ENCODE measurements at places on chromosomes 5 and 9.

DNA sequence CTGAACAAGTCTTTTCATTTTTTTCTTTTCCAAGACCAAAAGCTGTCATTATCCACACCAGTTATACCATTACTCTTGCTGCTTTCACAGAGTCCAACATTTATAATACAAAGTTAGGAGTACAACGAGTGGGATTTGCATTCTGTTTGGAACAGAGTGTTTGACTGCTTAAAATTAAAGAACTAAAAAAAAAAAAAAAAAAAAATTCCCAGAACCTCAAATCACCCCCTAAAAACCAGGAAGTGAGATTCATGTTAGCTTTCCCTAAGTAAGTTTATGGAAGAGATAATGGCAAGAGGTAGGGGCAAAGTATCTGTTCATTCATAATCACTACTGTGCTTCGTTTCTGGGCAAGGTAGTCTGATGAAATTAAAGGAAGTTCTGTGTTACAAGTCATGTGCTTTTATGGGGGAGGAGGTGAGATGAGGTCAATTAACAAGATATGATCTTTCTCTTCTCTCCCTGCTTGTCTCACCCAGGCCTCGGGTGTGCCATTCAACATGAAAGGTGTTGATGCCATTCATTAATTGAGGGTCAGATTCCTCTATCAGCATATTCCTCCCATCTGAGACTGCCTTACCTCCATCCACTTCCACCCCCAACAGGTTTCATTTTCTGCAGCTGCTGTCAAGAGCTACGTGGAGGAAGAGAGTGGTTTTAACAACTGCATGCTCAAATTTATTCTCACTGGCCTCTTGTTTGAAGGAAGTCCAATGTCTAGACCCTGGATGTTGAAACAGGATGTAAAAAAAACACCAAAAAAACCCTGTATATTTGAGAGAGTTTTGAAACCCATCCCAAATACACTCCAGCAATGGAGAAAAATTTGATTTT, 58.1 kb downstream of the MARCHF3 start:
- no peak for DNase-seq

DNA sequence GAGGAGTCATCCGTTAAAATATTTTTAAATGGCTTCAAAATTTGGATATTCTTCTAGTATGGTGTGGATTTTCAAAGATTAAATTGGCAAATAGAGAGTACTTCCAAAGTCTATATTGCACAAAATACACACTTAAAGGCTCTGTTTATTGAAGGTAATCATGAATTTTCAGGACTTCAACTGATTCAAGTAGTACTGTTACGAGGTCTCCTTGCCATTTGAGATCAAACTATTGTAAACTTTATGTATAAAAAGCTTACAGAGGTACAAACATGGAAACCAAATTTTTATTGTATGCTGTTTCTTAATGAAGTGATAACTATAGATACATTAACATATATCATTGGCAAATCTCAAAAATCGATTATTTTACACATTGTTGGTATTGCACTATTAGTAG, 2.5 kb downstream of the ERBIN start:
- no peak for DNase-seq

GRCh38 chr5:118687661-118688621, 300.4 kb downstream of the DTWD2 start:
- no peak for DNase-seq

GRCh38 chr5:154221371-154221896, 30.9 kb downstream of the GALNT10 start:
- no peak for DNase-seq

GRCh38 chr5:178637356-178638074, 10.7 kb upstream of the CLK4 start:
- no peak for DNase-seq

GRCh38 chr5:128757196-128757959, 207.9 kb upstream of the SLC27A6 start:
- no peak for DNase-seq

- no peak for DNase-seq
Measured at GRCh38 chr9:72925126-72925789, 27.6 kb downstream of the ALDH1A1 start.

DNA sequence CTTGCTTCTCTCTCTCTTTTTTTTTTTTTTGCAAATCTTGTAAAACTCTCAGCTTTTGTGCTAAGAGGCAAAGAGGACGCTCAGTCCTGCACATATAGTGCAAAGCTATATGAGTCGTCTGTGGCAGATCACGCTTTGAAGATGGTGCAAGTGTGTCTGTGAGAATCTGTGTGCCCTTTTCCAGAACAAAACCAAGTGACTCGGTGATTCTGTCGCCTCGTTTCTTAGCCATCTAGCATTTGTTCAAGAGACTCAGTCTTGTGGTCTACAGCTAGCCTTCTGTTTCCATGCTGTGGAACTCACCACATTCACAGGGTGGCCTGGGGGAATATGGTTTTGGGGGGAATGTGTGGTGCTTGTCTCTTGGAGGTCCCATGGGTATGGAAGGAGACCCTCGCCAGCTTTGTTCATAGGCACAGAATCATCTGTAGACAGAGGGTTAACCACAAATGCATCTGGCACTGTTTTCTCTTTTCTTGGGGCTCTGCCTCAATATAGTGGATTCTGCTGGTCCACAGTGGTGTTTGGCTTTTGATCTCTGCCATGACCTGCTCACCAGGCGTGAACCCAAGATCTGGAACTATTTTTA, 82.1 kb downstream of the C9orf152 start:
- no peak for DNase-seq

DNA sequence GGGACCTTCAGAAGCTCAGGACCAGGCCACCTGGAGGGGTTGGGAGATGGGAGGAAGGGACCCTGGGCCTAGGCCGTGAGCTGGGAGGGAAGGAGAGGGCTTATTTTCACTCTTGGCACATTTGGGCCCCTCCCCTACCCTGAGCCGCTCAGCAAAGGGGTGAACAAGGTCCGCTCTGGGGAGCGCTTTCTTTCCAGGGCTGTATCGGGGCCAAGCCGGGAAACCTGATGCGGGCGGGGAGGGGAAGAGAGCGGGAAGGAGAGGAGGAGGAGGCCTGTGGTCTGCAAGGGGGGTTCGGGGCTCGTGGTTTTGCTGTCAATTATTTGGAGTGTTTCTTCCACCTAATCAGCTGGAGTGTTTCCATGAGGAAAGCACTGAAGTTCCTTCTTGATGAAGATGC, 62.7 kb upstream of the RXRA start:
- DNase-seq = no peak

GRCh38 chr5:174444479-174445188, 279.7 kb upstream of the MSX2 start:
- no peak for DNase-seq

DNA sequence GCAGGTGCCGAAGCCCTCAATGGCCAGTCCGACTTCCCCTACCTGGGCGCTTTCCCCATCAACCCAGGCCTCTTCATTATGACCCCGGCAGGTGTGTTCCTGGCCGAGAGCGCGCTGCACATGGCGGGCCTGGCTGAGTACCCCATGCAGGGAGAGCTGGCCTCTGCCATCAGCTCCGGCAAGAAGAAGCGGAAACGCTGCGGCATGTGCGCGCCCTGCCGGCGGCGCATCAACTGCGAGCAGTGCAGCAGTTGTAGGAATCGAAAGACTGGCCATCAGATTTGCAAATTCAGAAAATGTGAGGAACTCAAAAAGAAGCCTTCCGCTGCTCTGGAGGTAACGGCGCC, 32.9 kb downstream of the CXXC5 start:
- DNase-seq = no peak

GRCh38 chr5:124797665-124798087, 51.2 kb upstream of the ZNF608 start:
- DNase-seq = no peak

DNA sequence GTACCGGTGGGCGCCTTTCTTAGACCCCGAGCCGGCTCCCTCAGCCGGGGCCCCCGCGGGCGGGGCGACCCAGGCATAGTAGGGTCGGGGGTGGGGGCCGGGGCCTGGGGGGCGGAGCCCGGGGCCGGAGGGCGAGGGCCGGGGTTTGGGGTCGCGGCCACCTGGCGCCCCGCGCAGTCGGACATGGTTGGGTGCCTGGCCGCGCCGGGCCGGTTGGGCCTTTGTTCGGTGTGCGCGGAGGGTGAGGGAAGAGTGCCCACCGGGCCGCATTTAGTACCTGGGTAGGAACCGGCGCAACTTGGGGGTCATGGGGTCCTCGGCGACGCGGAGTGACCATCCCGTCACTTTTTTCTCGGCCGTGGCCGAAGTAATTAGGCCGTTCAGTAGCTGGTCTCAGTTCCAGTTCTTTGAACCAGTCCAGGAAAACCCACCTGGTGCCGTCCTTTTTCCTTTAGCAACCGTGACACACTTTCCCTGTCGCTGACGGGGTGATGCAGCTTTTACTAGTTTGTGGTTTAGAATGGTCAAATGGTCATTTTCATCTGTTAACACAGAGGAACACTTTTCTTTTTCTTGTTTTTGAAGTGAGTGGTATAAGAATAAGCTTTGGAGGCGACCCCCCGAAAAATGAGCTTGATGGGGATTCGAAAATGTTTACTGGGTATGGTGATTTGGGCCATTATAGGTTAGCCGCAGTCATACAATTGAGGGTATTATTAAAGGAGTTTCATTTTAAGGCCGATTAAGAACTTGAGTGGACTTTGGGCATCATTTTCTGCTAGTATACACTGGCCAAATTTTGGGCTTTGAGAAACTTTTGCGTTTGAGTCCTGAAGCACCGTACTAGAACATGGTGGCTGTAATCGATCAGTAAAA, 589 bp downstream of the CKS2 start:
- no peak for DNase-seq

GRCh38 chr5:159749146-159749545, 167.1 kb upstream of the ADRA1B start:
- no peak for DNase-seq

DNA sequence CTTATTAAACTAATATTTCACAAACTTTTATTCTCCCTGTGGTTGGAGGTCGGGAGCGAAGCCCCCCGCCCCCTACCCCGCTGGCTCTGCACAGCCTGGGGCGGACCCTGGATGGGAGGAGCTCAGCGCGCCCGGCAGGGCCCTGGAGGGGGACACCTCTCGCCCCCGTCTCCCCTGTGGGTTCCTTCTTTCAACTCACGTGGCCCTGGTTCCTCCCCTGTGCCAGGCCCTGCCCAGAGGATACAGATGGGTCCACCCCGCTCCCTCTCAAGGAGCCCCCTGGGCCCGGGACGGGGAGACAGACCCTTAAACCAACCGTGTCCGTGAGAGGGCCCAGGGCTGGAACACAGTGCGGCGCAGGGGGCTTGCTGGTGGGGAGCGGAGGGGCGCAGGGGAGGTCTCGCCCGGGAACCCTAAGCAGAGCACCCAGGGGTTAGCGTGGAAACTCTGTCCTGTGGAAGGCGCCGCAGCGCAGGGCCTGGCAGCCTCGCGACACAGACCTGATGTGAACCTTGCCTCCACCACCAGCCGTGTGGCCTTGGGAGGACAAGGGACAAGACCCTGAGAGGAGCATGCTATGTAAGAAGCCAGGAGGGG, 103.7 kb upstream of the MVB12B start:
- no peak for DNase-seq

DNA sequence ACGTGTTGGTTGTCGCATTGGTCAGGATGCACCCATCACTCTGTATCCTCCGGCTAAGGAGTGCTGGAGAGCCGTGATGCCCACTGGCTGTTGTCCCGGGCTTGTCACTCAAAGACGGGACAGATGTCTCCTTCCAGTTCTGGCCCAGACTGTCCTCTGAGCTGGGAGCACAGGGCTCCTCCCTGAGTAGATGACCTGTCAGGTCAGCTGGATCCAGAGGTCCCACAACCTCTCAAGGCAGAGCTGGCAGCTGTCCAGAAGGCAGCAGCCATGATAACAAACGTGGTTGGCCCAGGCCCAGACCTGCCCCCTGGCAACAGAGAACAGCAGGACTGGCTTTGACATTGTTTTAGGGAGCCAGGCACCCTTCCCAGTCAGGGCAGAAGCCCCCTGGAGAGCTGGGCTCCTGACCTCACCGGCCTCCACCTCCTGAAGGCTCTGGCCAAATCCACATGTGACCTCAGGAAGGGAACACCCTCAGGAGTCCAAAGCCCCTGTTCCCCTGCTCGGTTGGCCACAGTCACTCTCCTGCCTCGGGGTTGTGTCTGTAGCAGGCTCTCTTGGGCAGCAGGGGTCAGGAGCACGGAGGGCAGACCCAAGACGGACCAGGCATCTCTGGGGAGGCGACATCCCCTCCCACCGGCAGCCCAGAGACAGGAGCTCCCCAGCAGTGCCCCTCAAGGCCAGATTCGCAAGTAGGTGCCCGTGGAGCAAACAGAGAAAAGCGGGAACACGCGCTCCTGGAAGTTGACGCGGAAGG, 10.3 kb downstream of the TRIM7 start:
- no peak for DNase-seq

GRCh38 chr5:169860585-169860984, 119.7 kb downstream of the INSYN2B start:
- no peak for DNase-seq

GRCh38 chr5:132471944-132472343, 18.6 kb downstream of the IRF1 start:
- DNase-seq = no peak

DNA sequence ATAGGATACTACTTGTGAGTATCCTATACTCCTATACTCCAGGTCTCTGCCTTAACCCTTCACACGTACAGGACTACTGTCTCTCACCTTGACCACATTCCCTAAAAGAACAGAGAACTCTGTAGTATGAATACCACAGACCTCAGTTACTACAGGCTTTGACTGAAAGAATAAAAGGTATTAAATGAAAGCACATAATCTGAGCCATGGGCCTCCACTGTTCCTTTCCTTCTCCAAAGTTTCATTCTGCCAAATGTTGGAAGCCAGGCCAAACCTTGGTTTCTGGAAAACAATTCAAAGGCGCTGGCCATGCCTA, 191.5 kb downstream of the TSSK1B start:
- no peak for DNase-seq

- no peak for DNase-seq
Measured at GRCh38 chr9:93486268-93486667, 32.9 kb upstream of the FAM120AOS start.

- no peak for DNase-seq
Measured at GRCh38 chr9:72304538-72304937, 60.5 kb downstream of the ZFAND5 start.

- no peak for DNase-seq
Measured at GRCh38 chr5:45795458-45795857, 99.3 kb upstream of the HCN1 start.

- DNase-seq = no peak
Measured at GRCh38 chr9:121816845-121817450, 165.5 kb downstream of the DAB2IP start.

DNA sequence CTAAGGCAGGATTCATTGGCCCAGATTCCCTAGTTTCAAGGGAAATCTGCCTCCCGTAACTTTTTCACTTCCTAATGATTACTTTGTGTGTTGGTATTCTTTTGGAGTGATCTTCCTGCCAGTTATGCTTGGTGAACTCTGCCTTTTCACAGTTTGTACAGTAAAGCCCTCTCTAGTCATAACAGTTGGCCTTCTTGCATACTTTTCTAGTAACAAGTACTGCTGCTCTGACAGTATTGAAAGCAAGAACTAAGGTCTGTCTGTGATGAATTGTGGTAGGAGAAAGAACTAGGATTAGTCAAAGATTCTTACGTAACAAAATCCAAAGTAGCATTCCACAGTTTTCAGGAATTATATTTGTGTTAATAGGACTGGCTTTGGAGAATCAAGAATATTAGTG, 1457.2 kb upstream of the WWC1 start:
- no peak for DNase-seq

- DNase-seq = no peak
Measured at GRCh38 chr5:138979684-138980280, 104.6 kb upstream of the LRRTM2 start.

GRCh38 chr5:150585781-150586341, 54.6 kb upstream of the SYNPO start:
- no peak for DNase-seq

- DNase-seq = no peak
Measured at GRCh38 chr5:112906637-112907036, 15.4 kb downstream of the REEP5 start.

Data from activated CD4-positive, CD25-positive, alpha-beta regulatory T cell (primary cell).